Adipocyte (in vitro differentiated cells): ENCODE measurements at places on chromosomes 11 and 22.

DNA sequence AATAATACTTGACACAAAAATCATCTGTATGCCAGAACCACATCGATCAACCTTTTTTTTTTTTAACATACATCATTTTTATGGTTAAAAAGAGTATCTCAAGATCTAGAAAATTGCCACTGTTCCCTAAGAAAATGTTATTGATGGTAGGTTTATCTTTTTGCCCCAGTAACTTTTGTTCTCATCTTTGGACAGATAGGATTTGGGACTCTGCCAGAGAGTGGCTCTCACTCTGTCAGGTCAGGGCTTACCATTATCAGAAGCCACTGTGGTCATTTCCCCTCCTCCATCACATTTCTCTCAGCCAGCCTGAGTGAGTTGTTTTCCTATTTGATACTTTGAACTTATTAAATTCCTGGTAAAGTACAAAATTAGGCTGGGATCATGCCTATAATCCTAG is 47.9 kb upstream of the YWHAH start:
- DNase-seq = no peak

DNA sequence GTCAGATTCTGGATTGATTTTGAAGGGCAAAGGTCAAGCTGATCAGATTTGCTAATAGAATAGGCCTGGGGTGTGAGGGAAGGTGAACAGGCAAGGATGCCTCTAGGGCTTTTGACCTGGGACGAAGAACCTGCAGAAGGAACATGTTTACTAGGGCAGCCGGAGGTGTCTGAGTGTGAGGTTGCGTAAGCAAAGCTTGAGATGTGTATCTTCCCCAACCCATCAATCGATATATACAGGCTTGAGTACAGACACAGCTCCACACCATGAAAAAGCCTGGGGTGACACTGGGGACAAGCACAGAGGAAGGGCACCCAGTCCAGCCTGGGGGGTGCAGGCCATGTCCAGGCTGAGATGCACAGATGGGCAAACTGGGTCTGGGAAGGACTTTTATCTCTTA is 1.1 kb downstream of the LHFPL7 start:
- DNase-seq = no peak

- DNase-seq = no peak
Measured at GRCh38 chr11:111426617-111427016, 47.5 kb upstream of the POU2AF1 start.

- no peak for DNase-seq
Measured at GRCh38 chr11:4092026-4092425, 2.6 kb upstream of the RRM1 start.

DNA sequence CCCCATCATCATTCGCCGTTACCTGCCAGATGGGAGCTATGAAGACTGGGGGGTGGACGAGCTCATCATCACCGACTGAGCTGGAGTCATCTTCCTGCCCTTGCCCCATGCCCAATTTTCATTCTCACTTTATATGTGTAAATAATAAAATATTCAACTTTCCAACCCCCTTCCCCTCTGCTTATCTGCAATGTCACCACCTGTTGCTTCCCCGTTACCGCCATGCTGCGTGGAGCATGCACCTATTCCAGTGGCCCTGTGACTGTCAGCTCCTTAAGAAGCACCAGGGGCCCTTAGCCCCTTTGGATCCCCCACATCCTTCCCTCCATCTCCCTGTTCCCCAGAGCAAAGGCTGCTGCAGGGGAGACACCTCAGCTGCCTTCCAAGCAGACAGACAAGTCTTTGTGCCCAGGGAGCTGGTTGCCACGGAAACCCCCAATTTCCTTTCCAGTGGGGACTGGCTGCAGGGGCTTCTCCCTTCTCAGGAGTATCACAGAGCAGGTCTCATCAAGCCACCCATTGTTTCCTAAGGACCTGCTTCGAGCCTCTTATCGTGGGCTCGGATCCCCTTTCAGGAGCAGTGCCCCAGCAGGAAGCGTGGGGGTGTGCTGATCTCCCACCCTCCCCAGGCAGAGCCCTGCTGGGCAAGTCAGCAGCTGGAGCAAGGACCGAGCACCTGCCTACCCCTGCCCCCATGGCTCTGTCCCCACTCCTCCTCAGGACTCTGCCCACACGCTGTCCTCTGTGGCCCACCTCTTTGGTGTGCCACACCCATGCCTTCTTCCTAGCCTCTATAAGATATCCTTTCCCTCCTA is 14.3 kb downstream of the POLR2F start:
- no peak for DNase-seq

GRCh38 chr22:37117092-37117491 is 7.6 kb upstream of the TMPRSS6 start:
- DNase-seq = no peak

GRCh38 chr11:36899800-36900199 is 301.8 kb upstream of the RAG2 start:
- no peak for DNase-seq
